ENCODE measurements at places on chromosomes 7 and 10.

DNA sequence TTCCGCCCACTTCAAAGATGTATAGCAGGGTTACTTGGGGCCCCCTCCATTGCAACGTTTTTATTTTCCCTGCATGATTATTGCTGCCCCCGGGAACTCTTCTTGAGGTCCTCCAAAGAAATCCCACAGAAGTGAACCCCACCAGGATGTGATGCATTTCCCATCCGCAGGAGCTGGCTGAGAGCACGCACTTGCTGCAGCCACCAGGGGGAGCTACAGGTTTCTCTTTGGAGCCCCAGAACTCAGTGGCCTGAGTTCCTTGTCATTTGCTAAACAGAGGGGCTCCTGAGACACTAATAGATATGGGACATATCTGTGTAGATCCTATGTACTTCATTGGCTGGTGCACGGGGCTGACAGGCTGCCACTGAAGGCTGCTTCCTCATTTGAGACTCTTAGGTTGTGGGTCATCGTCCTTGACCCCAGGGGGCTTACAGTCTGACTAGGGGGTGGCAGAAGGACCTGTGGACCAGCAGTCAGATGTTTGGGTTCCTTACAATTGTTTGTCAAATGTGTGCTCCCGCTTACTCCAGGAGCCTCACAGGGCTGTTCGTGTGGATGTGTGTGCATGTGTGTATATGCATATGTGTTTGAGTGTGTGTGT lies 52.3 kb upstream of the ENO4 start:
- peak; percentile 79 for DNase-seq

DNA sequence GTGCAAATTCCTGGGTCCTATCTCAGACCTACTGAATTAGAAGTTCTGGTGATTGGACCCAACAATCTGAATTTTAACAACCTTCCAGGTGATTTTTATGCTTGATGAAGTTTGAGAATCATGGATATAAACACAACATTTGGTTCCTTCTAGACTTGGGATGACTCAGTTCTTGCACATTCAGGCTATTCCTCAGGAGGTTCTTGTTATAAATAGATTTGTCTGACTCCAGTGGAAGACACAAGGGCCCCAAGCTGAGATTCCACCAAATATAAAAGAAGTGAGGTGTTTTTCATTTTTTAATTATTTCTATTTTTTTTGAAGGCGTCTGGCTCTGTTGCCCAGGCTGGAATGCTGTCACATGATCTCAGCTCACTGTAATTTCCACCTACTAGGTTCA lies 9.4 kb upstream of the TAS2R16 start:
- no peak for DNase-seq

GRCh38 chr7:16721541-16721940 lies 32.0 kb upstream of the TSPAN13 start:
- no peak for DNase-seq

DNA sequence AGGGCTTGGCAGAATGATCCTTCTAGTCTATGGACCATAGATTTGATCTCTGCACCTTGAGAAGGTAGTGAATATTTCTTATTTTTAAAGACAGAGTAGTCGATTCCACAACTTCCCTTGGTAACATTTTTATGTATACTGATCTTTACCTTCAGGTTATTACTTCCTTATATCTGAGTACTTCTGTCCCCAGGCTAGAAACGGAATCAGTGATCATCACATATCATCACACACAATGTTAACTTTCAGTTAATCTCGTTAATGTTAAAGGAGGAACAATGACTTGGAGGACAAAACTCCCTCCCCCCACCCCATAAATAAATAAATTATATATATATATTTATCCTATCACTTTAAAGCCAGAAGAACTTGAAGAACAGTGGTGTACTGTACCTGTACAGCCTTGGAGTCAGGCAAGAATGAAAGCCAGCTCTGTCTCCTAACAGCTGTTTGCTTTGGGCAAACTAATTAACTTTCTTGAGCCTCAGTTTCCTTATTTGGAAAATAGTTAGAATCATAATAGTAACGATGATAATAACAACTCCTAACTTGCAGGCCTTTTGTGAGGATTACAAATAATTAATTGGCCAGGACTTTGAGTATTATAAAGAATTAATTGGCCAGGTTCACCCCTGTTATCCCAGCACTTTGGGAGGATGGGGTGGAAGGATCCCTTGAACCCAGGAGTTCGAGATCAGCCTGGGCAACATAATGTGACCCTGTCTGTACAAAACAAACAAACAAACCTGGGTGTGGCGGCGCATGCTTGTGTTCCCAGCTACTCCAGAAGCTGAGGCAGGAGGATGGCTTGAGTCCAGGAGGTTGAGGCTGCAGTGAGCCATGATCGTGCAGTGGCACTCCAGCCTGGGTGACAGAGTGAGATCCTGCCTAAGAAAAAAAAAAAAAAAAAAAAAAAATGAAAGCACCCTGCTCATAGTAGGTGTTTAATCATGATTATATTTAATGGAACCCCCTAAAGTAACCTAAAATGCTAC lies 63.5 kb downstream of the SAMD9 start:
- no peak for DNase-seq

- DNase-seq, result no peak
Measured at GRCh38 chr7:91358303-91358702, 94.1 kb downstream of the FZD1 start.

GRCh38 chr7:117946151-117946633 lies 73.0 kb upstream of the CTTNBP2 start:
- no peak for DNase-seq

GRCh38 chr10:6065835-6066234 lies 3.7 kb upstream of the IL2RA start:
- DNase-seq, result peak; percentile 1

- no peak for DNase-seq
Measured at GRCh38 chr7:7620644-7621210, 19.8 kb upstream of the UMAD1 start.

GRCh38 chr10:63227207-63227895 lies 94.2 kb downstream of the NRBF2 start:
- no peak for DNase-seq

DNA sequence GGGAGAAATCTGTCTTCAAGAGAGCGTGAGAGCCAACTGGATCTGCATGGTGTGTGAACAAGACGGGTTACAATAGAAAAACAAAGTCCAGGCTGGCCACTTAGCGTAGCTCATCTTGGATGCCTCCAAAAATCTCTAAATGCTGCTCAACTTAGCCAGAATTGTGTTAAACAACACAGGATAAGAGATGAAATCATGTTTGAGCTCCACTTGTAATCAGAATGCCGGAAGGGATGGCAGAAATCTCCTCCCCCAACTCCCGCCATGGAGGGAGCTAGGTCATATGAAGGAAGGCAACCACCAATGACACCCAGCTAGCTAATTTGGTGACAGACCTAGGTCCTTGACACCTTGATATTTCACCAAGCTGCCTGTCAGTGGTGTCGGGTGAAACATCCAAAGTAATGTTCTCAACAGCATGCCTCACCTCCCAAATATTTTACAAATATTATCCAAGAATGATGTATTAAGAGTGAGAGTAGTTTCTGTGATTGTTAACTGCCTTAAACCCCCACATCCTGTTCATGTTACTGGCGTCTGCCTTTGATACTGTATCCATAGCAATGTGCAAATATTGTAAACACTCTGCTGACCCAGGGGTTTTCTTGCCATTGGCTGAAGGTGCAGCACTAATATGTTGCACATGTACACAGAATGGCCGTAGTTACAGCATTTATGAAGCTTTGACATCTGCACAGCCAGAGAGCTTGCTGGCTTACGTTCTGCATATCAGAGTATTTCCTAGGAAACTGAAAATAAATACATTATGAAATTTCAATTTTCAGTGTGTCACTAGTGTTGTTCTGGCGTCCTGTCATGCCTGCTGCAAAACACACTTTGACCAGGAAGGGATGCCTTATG lies 25.8 kb downstream of the TMEM254 start:
- no peak for DNase-seq

GRCh38 chr7:127912901-127913300 lies 118.3 kb downstream of the LRRC4 start:
- no peak for DNase-seq

- DNase-seq, result no peak
Measured at GRCh38 chr7:50983850-50984249, 201.2 kb upstream of the GRB10 start.

- peak; percentile 22 for DNase-seq
Measured at GRCh38 chr10:11697718-11698527, 44.3 kb upstream of the ECHDC3 start.

DNA sequence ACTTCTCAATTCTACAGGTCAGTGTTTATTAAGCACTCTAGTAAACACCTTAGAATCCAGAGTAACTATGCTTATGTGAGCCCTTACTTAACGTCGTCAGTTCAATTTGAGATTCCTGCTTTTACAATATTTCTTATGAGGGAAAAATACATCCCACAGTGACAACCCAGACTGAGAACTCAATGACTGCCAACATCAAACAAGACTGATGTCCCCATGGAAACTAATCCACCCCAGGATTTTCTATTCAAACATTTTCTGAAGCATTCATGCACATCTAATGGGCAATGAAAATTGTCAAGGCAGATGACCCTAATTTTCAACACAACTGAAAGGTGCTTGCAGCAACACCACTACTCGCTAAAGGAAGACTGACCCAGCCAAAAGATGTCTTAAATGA lies 67.0 kb downstream of the ATE1 start:
- no peak for DNase-seq

- peak; percentile 50 for DNase-seq
Measured at GRCh38 chr10:69413221-69413865, 3.4 kb downstream of the TACR2 start.

GRCh38 chr7:142868188-142868985 lies 13.5 kb downstream of the EPHB6 start:
- DNase-seq, result no peak

- DNase-seq, result no peak
Measured at GRCh38 chr10:5467207-5467535, 32.2 kb downstream of the CALML5 start.

GRCh38 chr7:23096518-23097290 lies 8.9 kb upstream of the KLHL7 start:
- DNase-seq, result no peak

GRCh38 chr10:70343712-70344111 lies 38.7 kb downstream of the LRRC20 start:
- no peak for DNase-seq

DNA sequence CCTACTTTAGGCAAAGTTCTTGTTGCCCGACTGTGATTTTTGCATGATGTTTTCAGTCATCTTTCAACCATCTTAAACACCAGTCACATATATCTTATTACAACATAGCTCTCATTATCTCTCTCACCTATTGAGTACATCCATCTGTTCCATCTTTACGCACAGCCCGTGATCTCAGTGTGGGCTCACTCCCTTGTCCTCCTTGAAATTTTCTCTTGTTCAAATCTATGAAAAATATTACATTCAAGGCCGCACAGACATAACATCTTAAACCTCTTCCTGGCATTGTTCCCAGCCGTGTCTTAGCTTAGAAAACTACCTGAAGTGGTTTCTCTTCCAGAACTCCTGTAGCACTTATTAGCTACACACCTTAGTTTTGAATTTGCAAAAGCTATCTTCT lies 32.6 kb downstream of the NET1 start:
- no peak for DNase-seq

- no peak for DNase-seq
Measured at GRCh38 chr7:80139236-80139635, 4.6 kb downstream of the GNAI1 start.

DNA sequence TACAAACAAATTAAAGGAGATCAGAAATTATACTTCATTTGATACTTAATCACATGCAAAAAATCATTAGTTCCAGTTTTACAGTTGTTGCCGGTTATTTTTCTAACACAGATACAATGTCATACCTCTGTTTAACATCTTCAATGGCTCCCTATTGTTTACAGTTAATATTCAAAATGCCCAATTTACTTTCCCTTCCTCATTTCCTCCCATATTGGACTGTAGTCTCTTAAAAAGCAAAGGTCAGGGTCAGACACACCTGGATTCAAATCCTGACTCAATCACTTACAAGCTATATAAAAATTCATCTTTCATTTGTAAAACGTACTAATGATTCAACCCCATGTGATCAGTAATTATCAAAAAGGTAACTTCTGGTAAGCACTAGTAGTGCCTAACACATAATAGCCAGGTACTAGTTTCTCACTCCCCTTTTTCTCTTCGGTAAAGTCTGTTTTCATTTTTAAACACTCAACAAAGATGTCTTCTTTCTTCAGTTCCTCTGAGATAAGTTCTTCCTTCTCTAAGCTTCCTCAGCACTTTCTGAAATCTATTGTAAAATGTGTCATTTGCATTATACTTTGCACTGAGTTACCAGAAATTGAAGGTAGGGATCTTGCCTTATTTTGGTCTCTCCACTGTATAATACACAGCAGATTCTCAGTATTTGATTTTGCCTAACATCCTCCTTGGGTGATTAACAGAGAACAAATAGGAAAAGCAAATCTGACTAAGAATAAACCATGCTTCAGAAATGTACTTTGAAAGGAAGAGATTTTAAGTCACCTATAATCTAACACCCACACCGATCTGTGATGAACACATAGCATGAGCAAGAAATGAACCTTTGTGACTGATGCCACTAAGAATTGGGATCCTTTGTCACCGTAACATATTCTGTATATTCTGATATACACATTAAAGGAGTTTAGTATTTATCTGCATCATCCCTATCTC lies 16.1 kb downstream of the KMT2C start:
- no peak for DNase-seq

DNA sequence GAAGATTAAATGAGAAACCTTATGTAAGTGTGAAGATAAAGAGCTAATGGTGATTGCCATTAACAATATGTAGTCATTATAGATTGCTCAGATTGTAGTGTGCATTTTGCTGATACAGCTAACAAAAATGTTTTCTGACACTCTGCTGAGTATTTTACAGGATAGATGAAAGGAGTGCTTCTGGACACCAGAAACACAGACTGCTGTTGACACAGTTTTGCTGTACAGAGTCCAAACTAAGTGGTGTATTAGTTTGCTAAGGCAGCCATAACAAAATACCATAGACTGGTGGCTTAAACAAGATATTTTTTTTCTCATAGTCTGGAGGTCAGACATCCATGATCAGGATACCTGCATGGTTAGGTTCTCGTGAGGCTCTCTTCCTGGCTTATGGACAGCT lies 2.2 kb downstream of the SMC3 start:
- no peak for DNase-seq

DNA sequence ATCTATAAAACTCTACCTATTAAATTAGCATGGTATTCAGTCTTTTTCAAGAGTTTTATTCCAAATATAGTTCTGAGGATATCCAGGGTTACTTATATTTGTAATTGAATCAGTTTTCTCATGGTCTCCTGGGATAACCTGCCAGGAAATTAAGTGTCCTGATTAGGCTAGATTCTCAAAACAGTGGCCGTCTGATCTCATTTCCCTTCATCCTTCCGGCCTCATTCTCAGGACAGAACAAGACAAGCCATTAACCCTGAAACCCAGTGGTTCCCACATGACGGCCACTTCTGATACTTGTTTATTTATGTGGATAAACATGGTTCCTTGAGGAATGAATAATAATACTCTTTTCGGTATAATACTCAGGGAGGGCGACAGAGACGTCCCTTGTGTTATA lies 417.6 kb upstream of the POT1 start:
- no peak for DNase-seq

Data from activated naive CD8-positive, alpha-beta T cell treated with anti-CD3 and anti-CD28 coated beads, Interleukin-2, amount 50 U/mL, for 24 hours (primary cell).